ENCODE measurements at places on chromosomes 2 and 18.

DNA sequence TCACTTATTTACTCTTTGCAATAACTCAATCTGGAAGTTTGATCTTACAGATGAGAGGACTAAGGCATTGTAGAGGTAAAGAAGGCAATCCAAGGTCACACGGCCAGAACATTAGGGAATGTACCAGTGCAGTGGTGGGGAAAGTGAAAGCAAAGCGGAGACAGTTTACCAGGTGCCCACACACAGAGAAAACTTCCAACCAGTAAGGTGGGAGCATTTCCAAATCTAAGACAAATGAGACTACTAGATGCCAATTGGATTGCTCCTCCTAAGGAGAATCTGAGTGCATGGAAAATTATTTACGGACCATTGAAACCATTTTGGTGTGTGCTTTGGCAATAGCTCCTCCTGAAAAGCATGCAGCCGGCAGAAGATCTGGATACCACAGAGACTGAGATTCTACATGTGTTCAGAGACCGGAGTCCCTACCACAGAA, 34.9 kb downstream of the SLC20A1 start:
- no peak for DNase-seq

DNA sequence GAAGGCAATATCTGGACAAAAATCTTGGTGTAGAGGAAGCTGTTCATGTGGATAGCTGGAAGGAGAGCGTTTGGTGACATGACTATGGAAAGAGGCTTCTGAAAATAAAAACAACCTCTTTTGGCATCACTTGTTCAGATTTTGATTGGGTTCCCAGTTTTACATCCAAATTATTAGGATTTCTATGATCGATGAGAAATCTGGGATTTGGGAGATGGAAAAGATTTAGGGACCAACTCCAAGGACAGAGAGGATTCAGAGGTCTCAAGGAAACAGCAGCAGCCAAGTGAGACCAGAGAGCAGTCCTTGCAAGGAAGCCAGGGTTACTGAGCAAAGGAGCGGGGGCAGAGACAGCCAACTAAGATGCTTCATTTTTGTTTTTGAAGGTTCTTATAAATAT, 441.7 kb downstream of the TRIB2 start:
- DNase-seq = no peak

DNA sequence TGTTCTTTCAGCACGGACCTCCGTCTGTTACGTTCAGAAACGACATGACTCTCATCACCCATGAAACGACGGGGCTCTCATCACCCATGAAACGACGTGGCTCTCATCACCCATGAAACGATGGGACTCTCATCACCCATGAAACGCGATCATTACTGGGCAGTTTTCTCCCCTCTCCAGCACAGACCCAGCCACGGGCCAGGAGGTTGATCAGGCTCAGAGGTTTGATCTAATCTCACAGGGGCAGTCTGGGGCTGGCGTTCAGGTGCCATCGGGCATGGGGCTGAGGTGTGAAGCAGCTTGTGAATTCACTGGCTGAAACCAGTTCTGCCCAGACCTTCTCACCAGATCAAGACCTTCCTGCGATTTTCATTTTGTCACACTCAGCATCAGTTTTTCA, 296.4 kb downstream of the NDUFA10 start:
- no peak for DNase-seq

DNA sequence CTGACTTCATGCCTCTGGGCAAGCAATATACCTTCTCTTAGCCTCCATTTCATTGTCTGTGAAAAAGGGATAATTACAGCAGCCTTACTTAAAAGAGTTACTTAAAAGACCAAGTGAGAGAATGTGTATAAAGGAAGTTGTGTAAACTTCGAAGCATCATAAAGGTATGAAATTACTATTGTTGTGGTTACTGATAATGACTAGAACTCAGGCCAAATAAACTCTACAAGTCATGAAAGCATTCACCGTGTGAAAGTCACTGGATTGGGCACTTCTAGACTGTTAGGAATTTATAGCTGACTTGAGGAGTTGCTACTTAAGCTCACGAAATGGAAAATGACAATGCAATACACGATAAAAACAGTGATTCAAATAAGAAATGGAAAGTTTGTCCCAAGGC, 67.4 kb upstream of the HAAO start:
- DNase-seq = peak; percentile 46

GRCh38 chr2:29334706-29335105, 219.5 kb downstream of the CLIP4 start:
- DNase-seq = no peak

DNA sequence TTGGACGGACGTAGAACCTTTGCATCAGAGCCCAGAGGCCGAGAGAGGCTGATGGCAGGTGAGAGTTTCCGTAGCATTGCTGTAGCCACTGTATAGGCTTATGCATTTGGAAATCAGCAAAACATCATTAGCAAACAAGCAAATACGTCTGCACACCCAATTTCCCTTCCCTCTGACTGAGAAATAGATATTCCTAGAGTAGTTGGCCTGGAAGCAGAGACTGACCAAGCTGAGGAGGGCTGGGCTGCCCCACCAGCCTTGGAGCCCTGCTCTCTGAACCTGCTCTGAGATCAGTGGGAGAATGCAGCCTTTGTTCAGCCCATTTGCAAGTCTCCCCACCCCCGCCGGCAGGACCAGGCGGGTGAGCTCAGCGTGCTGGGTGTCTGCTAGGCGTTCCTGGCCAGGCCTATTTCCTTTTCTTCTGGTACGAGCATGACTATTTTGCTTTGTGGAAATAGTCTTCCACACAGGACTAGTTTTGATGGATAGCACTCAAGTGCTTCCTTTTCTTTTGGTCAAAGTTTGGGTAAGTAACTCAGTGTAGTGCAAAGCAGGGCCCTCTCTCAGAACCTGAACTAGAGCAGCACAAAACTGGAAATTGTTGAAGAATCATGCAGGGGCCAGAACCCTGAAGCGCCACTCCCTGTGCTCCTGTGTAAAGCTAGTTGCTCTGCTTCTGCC, 21.9 kb upstream of the RNF149 start:
- DNase-seq = no peak

GRCh38 chr2:1581965-1582625, 162.2 kb downstream of the PXDN start:
- DNase-seq = no peak

DNA sequence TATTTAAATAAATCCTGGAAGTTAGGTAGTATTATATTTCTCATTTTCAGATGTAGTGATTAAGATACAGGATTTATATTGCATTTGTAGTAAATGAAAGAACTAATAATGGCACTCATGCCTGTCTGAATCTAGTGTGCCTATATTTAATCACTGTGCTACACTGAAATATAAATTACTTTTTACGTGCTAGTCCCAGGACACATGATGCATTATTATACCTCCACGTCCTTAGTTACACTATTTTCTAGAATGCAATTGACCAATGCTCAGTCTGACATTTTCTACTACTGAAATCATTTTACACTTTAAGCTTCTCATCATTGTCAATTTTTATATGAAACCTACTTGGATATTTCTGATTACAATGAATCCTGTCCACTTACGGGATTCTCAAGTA, 80.9 kb upstream of the TMEFF2 start:
- no peak for DNase-seq

DNA sequence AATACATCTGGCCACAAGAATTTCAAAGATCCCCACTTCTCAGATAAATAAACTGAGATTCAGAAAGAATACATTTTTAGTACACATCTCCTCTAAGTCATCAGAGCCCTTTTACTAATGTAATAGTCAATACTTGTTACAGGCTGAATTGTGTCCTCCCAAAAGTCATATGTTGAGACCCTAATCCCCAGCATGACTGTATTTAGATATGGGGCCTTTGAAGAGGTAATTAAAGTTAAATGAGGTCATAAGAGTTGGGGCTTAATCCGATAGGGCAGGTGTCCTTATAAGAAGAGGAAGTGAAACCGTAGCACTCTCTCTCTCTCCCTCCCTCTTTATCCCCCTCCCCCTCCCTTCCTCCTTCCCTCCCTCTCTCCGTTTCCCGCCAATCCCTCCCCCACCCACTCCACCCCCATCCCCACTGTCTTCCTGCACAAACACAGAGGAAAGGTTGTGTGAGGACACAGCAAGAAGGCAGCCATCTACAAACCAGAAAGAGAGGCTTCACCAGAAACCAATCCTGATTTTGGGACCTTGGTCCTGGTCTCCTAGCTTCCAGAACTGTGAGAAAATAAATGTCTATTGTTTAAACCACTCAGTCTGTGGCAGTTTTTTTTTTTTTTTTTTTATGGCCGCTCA, 66.6 kb upstream of the ZNF397 start:
- DNase-seq = peak; percentile 56

- no peak for DNase-seq
Measured at GRCh38 chr2:152577579-152577978, 139.7 kb downstream of the PRPF40A start.
